ENCODE measurements at places on chromosomes 4 and X.

- DNase-seq = no peak
Measured at GRCh38 chr4:100486496-100486895, 31.3 kb downstream of the EMCN start.

DNA sequence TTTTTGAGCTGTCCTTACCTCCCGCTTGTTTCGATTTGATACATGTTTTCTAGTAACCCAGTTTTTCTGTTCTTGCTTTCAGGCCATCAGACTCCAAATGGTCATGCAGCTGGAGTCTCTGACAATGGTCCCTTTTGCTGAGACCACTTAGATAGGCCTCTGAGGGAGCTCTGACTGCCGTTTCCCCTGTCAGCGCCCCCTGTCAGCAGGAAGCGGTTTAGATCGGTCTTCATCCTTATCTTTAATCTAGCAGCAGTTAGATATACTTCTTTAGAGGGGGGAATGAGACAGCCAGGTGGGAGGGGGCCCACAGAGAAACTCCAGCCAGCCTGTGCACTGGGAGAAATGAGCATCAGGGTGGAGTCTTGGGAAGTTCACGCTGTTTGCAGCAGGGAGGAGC is 457.9 kb downstream of the GPAT3 start:
- DNase-seq = no peak

- DNase-seq = no peak
Measured at GRCh38 chr4:153384160-153384559, 39.7 kb downstream of the MND1 start.

GRCh38 chr4:73730292-73730691 is 10.1 kb upstream of the CXCL8 start:
- no peak for DNase-seq

GRCh38 chr4:180394730-180395129 is 1848.5 kb upstream of the TENM3 start:
- DNase-seq = no peak

DNA sequence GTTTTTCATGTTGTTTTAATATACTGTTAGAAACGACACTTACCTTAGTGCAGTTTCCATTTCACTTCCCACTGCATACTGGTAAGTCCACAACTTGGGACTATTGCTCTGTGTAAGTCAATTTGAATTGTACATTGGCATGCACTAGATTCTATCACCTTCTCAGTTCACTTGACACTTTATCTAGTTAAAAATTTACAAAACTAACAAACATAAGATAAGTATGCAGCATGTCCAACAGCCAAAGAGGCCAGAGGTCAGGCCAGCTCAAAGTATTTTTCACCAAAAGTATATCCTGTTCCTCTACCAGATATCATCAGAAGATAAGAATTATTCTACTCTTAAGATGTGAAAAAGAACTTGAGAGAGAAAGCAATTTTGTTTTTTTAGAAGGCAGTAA is 75.9 kb downstream of the QRFPR start:
- DNase-seq = no peak

GRCh38 chr4:115790812-115791211 is 677.4 kb upstream of the NDST4 start:
- DNase-seq = no peak

DNA sequence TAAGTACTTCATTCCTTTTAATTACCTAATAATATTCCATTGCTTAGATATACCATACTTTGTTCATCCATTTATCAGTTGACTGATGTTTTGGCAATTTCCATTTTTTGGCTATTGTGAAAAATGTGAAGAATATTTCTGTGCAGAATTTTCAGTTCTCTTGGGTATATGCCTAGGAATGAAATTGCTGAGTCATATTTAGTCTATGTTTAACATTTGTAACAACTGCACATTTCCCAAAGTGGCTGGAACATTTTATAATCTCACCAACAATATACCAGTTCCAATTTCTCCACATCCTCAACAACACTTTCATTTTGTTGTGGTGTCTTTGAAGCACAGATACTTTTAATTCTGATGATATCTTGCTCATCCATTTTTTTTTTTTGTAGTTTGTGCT is 215.5 kb downstream of the PDGFC start:
- no peak for DNase-seq

- DNase-seq = no peak
Measured at GRCh38 chr4:121712001-121712651, 15.3 kb upstream of the ANXA5 start.

- DNase-seq = no peak
Measured at GRCh38 chr4:6047130-6047673, 29.0 kb upstream of the C4orf50 start.

GRCh38 chr4:94803181-94803580 is 45.4 kb downstream of the BMPR1B start:
- no peak for DNase-seq

DNA sequence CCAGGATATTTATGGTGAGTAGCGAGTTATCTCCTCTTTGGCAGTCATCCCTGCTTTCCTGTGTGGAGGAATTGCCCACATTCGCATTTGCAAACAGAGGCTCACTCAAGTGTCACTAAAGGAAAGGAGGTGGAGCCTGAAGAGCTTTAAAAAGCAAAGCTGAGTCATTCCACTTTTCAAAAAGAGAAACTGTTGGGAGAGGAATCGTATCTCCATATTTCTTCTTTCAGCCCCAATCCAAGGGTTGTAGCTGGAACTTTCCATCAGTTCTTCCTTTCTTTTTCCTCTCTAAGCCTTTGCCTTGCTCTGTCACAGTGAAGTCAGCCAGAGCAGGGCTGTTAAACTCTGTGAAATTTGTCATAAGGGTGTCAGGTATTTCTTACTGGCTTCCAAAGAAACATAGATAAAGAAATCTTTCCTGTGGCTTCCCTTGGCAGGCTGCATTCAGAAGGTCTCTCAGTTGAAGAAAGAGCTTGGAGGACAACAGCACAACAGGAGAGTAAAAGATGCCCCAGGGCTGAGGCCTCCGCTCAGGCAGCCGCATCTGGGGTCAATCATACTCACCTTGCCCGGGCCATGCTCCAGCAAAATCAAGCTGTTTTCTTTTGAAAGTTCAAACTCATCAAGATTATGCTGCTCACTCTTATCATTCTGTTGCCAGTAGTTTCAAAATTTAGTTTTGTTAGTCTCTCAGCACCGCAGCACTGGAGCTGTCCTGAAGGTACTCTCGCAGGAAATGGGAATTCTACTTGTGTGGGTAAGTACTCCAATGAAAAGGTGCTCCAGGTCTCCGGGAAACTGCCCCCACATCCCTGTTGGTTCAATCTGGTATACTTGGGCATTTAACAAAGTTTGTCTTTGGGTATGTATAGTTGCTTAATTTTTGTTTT is at the start of gene EGF:
EGF (plus strand) TSS at position 178 of the 890 bp plus-strand sequence; CDS start at position 631, 453 bp downstream.
- DNase-seq = peak; percentile 46

All from kidney glomerular epithelial cell (primary cell).